Left cardiac atrium (tissue), 4 donors: ENCODE measurements at places on chromosomes 13 and 19. TPM values are rescaled to one million over a fixed set of nuclear protein-coding genes. Genes with fewer than 3 reads are reported as not detected.

DNA sequence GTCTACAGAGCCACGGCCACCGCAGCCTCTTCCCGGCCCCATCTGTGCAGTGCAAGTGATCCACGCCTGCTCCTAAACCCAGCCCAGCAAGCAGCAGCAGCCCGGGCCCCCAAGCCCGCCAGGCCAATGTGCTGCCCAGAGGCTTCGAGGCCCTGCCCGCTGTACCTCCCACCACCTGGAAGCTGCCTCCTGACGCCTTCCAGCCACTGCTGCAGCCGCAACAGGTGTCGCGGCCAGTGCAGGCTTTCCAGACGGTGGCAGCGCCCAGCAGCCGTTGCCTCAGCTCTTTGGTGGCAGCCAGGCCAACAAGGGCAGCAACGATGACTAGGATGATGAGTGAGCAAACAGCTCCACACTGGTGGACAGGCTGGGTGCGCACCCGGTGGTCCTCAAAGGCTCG, 50.2 kb upstream of the TPM4 start:
- DNase-seq = peak; percentile 12

GRCh38 chr19:46950526-46951170, 69.0 kb upstream of the NPAS1 start:
- DNase-seq = no peak

- no peak for DNase-seq
Observed at GRCh38 chr13:33545492-33545891, 259.9 kb upstream of the STARD13 start.

GRCh38 chr13:27080018-27080948, 91.3 kb downstream of the USP12 start:
- DNase-seq = no peak

DNA sequence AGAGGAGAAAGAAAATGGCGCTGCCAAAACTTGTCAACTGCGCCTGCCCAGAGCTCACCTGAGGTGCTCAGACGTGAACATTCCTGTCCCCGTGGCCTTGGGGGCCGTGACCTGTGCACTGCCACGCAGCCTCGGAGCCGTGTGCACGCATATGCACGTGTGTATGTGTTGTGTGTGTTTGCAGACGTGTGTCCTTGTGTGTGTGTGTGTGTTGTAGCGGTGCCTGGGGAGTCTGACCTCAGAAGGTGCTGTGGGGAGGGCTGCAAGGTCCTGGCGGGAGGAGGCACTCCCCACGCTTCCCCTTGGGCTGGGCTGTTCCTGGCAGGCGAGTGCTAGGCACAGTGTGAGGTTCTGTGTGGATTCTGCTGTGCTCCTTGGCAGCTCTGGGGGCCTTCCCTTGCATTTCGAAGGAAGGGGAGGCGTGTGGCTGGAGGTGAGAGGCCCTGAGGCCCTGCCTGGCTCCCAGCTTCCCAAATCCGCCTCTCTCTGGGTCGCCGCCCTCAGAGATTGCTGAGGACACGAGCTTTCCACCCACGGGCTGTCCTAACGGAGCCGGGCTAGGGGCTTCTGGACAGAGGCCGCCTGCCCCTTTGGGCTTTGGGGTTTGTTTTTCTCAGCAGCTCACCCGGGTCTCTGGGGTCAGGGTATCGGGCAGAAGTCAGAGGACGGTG, 4.5 kb downstream of the BSG start:
- no peak for DNase-seq

DNA sequence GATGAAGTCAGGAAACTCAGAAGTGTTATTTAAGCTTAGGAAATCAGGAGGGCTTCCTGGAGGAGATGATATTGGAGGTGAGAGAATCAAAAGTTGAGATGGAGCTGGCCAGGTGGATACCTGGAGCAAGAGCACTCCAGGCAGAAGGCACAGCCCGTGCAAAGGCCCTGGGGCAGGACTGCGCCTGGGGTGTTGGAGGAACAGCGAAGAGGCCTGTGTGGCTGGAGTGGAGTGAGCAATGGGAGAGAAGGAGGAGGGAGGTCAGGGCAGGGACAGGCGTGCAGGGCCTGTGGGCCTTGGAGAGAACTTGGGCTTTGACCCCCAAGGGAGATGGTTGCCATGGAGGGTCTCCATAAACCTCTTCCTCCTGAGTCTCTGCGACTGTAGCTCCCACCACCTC, 42.1 kb downstream of the ZNRF4 start:
- no peak for DNase-seq

DNA sequence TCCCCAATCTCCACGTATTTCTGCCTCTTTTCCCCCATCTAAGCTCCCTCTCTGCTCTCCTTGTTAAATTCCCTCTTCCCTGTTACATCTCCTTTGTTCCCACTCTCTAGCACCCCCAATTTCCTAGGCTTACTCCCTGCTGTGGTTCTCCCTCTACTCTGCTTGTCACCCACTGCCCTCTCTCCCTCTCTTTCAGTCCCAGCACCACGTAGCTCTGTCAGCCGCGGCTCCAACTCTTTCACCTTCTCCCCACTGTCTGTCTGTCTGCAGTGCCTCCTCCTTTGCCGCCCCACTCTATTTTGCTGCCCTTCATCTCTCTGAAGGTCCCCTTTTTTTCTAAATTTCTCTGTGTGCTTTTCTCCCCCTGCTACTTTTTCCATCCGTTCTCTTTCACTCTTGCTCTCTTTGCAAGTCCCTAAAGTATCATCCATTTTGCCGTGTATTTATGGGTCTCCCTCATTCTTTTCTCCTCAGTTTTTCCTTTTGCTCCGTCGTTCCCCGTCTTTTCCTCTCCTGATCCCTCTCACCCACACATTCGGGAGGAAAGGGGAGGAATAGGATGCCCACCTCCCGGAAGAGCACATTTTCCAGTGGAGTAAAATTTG, 937 bp downstream of the ZNF841 start:
- no peak for DNase-seq

F10 gene
- 19.6 TPM for total RNA-seq

CNN1 gene
- total RNA-seq = 159 TPM

NOVA2 gene
- 5.8 TPM for total RNA-seq
